Stimulated activated CD4-positive, alpha-beta T cell treated with anti-CD3 and anti-CD28 coated beads, Interleukin-15, amount 100 ng/mL, for 1 hour (primary cell): ENCODE measurements at places on chromosomes 2 and 18.

- DNase-seq, result no peak
Measured at GRCh38 chr2:3264010-3264744, 113.4 kb downstream of the EIPR1 start.

GRCh38 chr2:24456599-24457556, 34.2 kb upstream of the NCOA1 start:
- DNase-seq, result no peak

- DNase-seq, result no peak
Measured at GRCh38 chr2:103003750-103004260, 242.0 kb downstream of the TMEM182 start.

- no peak for DNase-seq
Measured at GRCh38 chr2:144511937-144512336, 8.0 kb downstream of the ZEB2 start.

GRCh38 chr2:106130251-106130998, 63.7 kb downstream of the UXS1 start:
- no peak for DNase-seq

GRCh38 chr18:13611142-13611600, 115.2 kb downstream of the FAM210A start:
- no peak for DNase-seq

DNA sequence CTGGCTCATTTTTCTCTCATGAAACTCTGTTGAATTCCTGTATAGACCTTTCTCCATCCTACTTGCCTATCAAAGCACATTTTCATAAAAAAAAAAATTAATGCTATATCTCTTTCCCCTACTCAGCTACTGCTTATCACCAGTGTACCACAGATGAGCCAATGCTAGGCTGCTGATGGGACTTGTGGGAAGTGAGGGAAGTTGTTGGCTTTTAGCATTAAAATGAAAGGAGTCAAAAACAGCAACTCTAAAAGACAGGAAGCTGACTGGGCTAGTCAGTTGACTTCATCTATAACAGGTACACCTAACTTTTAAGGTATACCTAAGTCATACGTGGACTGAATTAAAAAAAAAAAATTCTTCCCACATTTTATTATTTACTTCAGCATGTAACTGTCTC, 102.1 kb downstream of the FAM117B start:
- DNase-seq, result no peak

DNA sequence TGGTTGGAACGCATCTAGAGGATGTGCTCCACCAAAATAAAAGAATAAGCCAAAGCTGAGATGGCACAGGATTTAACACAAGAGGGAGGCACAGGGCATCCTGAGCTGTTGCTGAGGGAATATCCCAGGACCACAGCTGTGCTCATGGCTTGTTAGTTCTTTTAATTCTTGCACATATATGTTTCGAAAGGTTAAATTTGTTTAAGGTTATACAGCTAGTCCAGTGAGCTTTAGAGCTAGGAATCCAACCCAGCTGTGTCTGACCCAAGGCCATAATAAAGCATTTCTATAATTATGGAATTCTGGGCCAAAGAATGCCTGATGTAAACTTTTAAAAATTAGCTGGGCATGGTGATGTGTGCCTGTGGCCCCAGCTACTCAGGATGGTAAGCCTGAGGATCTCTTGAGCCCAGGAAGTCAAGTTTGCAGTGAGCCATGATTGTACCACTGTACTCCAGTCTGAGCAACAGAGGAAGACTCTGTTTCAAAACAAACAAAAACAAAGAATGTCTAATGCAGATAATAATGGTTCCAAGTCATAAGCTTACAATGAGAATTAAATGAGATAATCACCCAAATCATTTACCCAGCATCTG, 66.4 kb upstream of the CCBE1 start:
- DNase-seq, result no peak

DNA sequence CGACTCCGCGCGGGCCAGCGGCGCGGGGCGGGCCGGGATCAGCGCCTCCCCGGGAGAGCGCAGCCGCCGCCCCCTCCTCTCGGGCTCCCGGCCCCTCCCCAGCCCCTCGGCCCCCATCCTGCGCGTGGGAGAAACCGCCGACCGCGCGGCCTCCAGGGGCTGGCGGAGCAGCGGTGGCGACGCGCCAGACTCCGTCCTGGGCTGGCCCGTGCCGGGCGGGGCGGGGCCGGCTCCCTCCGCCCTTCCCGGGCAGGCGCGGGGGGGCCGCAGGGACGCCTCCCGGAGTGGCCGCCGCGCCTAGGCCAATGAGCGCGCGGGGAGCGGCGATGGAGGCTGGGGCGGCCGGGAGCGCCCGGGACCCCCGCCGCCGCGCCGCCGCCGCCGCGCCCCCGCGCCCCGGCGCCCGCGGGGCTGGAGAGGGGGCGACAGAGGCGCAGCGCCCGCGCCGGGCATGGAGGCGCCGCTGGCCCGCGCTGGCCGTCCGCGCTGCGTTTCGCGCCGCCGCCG, 49.1 kb downstream of the KCNIP3 start:
- DNase-seq, result no peak

DNA sequence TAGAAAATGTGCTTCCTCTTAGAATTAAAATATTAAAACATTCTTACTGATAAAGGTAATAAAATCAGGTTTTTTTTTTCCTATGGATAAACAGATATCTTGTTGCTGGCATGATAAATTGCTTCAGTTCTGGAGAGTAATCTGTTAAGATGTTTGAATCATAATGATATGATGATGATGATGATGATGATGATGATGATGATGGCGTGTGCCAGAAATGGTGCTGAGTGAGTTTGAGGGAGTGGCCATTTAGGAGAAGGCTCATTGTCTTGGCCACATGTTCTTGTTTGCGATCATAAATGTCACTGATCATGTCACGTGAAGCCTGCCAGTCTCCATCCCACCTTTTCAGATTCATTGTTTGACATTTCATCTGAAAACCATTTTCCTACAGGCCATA, 35.0 kb downstream of the ADAM23 start:
- no peak for DNase-seq

GRCh38 chr2:127045792-127046501, 61.0 kb downstream of the BIN1 start:
- DNase-seq, result no peak

DNA sequence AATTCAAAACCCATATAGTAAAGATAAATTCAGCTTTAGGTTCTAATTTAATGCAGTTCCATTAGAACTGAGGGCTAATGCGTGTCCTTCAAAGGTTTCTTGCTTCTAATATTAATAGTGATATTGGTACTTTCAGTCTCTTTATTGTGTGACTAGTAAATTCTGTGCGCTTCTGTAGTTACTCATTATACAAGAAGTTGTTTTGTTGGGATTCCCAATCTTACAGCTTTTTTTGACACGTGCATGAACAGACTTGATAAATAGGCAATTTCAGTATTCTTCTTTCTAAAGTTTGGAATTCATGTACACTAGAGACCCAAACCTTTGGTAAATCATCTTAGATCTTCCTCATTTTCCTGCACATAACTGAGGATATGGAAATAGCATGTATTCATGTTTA, 71.8 kb downstream of the HAUS1 start:
- DNase-seq, result no peak

GRCh38 chr2:234994438-234995321, 42.9 kb downstream of the SH3BP4 start:
- no peak for DNase-seq

GRCh38 chr2:217946051-217946450, 56.7 kb downstream of the TNS1 start:
- DNase-seq, result no peak

- DNase-seq, result no peak
Measured at GRCh38 chr2:4604767-4605166, 901.4 kb downstream of the DCDC2C start.

- no peak for DNase-seq
Measured at GRCh38 chr2:205043285-205043684, 498.0 kb downstream of the PARD3B start.

DNA sequence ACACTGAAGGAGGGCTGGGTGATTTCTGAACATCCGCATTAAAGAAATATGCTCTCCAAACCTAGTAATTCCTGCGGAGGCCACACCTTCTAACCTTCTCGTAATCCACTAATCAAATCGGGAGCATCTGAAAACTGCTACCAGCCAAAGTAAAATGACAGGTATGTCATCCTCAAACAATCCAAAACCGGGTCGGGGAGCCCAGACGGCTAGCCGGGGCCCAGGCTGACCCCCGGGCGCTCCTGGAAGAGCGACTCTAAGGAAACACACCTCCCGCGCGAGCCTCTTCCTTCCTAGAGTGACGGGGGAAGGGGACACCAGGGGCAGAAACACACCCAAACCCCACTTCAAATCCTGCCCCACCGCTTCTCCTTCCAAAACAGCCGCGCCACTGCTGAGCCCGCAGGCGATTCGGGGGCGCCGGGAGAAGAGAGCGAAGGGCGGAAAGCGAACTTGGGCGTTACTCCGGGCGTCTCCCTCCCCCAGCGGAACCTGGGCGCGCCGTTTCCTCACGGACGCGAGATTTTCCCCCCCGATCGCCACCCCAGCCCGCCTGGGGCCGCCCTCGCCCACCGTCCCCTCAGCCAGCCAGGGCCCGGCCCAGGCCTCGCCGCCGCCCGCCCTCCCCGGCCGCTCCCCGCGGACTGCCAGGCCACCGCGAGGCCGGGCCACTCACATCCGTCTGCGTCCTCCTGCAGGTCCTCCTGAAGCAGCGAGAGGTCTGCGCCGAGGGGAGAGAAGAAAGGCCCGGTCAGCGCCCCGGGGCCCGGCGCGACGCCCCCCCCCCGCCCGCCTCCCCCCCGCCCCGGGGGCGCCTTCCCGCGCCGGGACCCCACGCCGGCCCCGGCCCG, 584 bp downstream of the PPP4R1 start:
- DNase-seq, result peak; percentile 17

DNA sequence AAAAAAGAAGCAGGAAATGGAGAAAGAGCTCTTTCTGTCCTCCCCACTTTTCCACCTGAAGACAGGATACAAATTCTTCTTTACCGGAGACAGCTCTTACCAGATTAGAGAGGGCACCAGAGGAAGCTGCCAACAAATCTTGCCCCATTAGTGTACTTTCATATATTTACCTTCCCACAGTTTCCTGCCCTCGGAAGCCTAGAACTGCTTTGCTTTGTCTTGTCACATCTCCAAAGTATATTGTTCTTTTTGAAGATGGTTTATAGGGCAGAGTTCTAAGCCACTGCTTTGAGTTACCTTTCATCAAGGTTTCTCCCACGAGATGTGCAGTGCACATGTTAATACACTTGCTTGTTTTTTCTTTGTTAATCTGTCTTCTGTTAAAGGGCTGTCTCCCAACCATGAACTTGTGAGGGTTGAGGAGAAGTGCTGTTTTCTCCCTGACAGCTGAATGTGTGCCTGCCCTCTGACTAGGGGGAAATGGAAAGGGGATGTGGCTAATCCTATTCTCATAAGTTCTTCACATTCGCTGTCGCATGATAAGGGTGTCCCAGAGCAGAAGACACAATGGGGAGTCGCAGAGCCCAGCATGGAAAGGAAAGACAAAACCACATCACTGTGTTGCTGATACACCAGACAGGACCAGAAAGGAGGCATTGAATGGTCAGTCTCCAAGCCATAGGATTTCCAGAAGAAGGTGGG, 24.2 kb downstream of the CENPA start:
- no peak for DNase-seq

DNA sequence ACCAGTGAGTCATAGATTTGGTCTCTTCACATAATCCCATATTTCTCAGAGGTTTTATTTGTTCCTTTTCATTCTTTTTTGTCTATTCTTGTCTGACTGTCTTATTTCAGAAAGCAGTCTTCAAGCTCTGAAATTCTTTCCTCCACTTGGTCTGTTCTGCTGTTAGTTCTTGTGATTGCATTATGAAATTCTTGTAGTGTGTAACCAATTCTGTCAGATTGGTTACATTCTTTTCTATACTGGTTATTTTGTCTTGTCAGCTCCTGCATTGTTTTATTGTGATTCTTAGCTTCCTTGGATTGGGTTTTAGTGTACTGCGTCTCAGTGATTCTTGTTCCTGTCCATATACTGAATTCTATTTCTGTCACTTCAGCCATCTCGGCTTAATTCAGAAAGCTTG, 18.6 kb downstream of the EHBP1 start:
- DNase-seq, result no peak

- DNase-seq, result no peak
Measured at GRCh38 chr2:242001853-242002252, 132.3 kb downstream of the RTP5 start.

DNA sequence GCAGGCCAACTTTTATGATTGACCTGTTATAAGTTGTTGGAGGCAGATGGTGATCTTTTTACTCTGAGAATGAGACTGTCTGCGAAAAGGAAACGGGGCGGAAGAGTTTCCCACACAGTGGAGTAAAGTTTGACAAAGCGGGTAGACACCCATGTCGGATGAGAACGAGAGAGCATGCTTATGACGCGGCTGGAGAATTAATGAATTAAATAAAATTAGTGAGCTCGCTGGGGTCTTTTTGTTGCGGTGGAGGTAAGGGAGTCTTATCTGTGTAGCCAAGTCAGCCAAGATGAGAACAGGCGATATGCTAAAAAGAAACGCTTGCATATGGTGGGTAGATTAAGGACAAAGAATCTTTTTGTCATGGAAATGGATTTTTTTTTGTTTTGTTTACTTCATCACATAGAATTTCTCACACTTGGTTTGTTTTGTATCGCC, 1.8 kb downstream of the SALL3 start:
- DNase-seq, result no peak

GRCh38 chr2:175463589-175464310, 282.2 kb upstream of the ATP5MC3 start:
- no peak for DNase-seq

DNA sequence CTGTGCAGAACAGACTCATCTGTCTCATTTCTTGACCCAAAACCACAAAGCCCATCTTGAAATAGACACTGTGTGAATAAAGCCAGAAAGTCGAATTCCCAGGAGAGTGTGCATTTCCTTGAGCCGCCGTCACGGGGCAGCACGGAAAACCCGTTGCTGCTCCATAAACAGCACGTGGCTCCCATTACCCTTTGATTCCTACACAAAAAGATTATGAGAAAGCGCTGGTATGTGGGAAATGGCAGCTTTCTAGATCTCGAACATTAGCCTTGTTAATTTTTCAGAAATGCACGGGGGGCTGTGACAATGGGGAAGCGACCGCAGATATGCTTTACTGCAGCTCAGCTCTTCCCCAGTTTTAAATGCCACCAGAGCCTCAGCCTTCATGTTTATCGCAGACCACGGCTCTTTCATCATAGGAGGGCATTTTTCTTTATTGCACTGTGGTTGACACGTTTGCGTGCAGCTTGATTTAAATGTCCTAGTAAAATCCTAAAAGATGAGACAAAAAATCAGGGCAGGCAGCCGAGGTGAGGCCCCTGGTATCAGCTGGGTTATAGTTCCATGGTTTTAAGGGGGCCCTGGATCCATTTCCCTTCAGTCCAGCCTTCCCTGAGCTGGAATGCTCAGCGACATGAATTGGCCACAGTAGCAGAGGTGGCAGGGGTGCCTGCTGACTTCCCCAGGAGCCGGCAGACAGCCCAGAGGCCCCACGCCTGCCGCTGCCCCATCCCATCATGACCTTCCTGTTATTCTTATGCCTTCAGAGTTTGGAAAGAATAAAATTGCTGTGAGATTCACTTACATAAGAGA, 249.3 kb downstream of the NDUFA10 start:
- DNase-seq, result no peak

DNA sequence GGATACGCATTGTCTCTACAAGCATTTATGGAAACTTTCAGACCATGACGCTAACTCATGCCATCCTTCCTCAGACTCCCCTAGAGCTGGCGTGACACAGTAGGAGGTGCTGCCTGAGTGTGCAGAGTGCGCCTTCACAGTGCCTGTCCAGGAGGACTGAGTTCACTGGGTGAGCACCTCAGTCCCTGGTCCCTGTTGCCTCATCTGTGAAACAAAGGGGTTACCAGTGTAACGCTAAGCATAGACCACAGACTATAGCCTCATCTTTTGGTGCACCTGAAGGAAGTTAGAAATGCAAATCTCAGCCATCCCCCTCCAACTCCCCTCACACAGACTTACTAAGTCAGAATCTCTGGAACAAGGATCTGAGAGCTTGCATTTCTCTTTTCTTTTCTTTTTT, 142.8 kb downstream of the TMEM17 start:
- DNase-seq, result no peak

- DNase-seq, result no peak
Measured at GRCh38 chr2:156042895-156043294, 289.6 kb downstream of the NR4A2 start.
